NCI-H510A treated with DMSO at 0.1 percent for 48 hours (cell line): ENCODE measurements at places on chromosomes 12 and 14.
A peak's percentile ranks its signal among the peaks of the same experiment; 100 is the strongest.

GRCh38 chr12:123237646-123238329 lies 4.6 kb downstream of the MTRFR start:
- peak; percentile 78 for DNase-seq

DNA sequence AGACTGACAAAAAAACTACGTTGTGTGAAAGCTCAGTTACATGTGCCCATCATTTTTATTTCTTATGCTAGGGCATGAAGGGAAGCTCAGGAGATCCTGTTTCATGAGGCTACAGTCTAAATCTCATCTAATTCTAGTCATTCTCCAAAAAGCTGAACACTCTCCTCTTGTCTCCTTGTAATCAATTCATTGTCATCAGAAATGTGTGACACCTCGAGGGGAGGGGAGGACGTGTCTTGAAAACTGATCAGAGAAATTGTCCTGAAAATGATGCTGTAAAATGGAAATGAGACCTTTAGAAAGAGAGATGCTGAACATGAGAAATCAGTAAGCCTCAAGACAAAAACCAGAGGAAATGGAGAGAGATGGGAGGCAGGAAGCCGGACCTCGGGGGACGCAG lies 103.4 kb downstream of the DAD1 start:
- no peak for DNase-seq

DNA sequence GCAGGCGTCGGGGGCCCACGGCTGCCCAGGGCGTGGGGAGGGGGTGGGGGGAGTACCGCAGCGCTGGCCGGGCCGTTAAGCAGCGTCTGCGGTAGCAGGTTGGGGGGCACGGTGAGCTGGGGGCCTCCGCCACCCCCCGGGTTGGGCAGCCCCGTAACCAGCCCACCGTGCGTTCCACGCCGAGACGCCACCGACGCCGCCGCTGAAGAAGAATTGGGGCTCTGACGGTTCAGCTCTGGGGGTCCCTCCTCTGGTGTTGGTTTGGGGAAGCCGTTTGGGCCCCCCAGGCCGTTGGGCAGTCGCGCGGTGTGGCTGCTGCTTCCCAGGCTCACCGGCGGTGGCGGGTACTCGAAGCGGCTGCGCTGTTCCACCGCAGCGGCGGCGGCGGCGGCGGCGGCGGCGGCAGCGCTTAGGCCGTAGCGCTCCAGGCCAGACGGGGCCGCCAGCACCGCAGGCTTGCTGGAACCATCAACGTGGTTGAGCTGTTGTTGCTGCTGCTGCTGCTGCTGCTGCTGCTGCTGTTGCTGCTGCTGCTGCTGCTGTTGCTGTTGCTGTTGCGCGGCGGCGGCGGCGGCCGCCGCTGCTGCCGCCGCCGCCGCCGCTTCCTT lies 1.5 kb downstream of the IRF2BPL start:
- no peak for DNase-seq

DNA sequence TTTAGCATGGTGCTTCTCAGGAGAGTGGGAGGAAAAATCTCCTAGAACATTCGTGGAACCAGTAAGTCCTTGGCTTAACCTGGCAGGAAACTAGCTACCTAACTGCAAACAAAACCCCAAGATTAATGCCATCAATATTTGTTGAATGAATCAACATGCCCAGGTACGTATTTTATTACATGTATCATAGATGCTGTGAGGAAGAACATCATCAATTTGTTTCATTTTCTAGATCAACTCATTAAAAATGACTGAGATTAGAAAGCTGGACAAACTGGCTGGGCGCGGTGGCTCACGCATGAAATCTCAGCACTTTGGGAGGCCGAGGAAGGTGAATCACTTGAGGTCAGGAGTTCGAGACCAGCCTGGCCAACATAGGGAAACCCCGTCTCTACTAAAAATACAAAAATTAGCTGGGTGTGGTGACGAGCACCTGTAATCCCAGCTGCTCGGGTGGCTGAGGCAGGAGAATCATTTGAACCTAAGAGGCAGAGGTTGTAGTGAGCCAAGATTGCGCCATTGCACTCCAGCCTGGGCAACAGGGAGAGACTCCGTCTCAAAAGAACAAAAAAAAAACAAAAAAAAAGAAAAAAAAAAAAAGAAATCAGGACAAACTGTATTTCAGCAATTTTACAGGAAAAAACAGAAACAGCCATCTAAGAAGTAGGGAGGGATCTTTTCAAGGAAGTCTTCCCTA lies 88.7 kb downstream of the NTN4 start:
- DNase-seq: no peak

- DNase-seq: no peak
These were observed 87.8 kb upstream of the PDE3A start for GRCh38 chr12:20280515-20280914.

DNA sequence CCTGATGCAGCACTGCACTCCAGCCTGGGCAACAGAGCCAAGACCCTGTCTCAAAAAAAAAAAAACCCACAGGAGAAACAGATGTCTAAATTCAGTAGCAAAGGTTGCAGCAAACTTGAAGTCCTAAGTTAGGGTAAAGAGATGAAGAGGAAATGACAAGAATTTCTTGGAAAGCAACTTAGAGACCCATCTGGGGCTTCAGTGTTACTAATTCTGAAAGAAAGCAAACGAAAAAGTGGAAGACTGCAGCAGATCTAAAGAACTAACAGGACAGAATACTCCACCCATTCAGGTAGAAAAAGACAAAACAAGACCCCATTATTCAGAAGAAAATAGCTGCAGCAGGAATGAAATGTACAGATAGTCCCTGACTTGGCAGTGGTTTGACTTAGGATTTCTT lies 31.9 kb downstream of the RESF1 start:
- no peak for DNase-seq

DNA sequence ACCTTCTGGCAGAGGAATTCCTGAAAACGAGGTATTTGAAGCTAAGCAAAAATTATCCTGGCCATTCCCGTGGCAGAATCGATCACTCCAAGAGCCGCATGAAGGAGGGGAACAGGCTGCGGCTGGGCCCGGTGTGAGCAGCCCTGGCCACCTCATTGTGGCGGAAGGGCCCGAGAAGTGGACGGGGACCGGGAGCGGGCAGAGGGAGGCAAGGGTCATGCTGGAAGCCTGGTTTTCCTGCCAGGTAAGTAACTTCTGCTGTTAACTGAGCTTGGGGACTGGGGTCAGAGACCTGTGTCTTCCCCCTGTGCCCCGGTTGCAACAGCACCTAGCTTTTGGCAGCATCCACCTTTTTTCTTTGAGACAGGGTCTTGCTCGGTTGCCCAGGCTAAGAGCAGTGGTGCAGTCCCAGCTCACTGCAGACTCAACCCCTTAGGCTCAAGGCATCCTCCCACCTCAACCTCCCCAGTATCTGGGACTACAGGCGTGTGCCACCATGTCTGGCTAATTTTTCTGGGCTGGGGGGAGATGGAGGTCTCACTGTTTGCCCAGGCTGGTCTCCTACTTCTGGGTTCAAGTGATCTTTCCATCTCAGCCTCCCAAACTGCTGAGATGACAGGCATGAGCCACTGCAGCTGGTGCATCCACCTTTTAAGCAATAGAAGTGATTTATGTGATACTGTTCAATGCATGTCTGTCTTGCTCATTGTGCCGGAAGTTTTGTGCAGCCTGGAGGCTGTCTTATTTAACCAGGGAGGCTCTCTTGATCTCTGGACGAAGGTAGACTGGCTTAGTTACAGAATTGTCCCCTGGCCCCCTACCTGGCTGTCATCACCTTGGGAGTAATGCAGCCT lies 174.0 kb upstream of the MYL2 start:
- DNase-seq: no peak

GRCh38 chr14:22227084-22227483 lies 361.9 kb downstream of the DAD1 start:
- DNase-seq: no peak

- DNase-seq: peak; percentile 86
These were observed 36.3 kb upstream of the NTF3 start for GRCh38 chr12:5395443-5396271.

DNA sequence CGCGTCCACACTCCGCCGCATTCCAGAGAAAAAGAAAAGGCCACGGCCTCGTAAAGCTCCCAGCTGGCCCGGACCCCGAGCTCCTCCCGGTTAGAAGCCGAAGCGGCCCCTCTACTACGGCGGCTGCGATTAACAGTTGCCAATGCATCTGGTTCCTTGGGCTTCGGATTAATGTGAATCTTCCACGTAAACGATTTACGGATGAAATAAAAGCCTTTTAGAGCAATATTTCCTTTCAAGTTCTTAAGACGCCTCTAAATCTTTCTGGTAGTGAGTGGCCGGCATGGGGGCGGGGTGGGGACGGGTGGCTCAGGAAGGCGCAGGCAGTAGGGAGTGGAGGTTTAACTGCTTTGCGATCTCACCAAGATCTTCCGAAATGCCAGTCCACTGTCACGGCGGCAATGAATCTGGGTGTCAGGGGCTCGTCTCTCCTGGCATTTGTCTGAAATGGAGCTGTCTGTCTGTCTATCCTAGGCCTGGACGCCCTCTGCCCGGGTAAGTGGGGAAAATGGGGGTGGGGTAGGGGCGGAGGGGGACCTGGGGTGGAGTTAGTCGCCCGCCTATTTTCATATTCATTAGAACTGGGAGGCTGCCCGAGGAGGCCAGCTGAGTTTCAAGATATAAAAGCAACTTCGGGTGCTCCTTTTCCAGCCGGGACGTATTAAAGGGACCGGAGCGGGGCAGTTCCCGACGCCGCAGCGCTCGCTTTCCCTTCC lies 413 bp upstream of the ALX1 start:
- DNase-seq: no peak

- DNase-seq: no peak
These were observed 61.1 kb upstream of the COCH start for GRCh38 chr14:30813216-30813615.

DNA sequence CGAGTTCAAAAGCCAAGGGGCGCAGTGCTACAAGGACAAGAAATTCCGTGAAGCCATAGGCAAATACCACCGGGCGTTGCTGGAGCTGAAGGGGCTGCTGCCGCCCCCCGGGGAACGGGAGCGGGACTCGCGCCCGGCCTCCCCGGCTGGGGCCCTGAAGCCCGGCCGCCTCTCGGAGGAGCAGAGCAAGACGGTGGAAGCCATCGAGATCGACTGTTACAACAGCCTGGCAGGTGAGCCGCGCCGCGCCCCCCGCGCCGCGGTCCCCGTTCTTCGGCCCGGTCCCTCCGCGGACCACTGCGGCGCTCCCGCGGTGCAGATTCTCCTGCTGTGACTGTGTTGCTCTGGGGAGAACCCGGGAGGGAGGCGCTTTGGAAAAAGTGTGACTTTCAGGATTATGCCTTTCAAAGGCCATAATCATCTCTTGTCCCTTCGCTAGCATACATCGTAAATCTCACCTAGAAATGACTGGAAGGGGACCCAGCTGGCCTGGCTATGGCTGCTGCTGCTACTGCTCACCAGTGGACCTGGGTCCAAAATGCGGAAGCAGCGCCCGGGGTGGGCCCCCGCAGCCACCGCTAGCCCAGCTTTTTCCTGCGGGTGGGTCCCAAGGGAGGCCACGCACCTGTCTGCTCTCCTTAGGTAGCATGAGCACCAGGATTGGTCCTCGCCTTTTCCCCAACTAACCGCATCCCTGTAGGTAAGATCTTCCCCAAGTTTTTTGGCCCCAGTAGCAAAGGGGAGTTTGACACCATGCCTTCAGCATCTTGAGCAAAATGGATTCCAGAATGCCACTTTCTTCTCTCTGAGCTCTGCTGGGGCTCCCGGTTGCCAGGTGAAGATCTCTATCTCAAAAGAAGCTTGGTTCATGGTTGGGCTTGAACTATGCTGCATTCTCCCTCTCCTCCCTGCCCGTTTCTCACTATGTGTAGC lies 853 bp downstream of the TTC9 start:
- peak; percentile 6 for DNase-seq

DNA sequence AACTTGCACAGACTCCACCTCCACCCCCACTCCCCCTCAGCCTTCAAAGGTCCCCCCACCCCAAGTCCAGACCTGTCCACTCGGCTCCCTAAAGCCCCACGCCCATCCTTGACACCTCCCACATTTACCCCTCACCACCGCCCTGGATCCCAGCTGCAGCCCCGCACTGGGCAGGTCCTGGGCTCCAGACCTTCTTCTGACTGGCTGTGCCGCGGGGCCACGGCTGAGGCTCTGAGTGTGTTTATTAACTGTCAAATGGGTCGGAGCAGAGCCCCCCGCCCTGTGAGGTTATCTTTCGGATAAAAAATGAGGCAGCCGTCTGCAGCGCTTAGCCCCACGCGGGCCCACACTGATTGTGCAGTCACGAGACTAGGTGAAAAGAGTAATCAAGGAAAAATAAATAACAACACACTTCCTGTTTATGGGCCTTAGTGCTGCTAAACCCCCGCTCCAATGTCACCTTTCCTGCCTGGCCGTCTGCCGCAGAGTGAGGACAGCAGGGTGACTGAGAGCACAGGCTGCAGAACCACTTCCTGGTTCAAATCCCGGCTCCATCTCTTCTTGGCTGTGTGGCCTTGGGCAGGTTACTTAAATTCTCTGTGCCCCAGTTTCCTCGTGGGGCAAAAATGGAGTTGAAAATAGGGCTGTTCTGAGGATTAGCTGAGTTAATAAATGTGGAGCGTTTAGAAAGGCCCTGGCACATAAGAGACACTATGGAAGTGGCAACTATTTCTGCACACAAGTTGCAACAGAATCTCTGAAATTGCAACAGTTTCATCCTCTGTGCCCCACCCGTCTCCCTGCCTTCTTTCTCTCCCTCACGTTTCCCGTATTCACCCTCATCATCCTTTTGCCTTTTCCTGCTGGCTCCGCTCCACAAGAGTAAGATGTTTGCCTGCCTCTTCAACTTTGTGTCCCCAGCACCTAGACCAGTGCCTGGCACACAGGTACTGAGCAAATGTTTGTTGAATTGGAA lies 9.4 kb downstream of the SETD1B start:
- no peak for DNase-seq

GRCh38 chr14:72401632-72402376 lies 469.6 kb downstream of the RGS6 start:
- DNase-seq: no peak

GRCh38 chr14:91910196-91910595 lies 37.3 kb downstream of the FBLN5 start:
- DNase-seq: no peak

DNA sequence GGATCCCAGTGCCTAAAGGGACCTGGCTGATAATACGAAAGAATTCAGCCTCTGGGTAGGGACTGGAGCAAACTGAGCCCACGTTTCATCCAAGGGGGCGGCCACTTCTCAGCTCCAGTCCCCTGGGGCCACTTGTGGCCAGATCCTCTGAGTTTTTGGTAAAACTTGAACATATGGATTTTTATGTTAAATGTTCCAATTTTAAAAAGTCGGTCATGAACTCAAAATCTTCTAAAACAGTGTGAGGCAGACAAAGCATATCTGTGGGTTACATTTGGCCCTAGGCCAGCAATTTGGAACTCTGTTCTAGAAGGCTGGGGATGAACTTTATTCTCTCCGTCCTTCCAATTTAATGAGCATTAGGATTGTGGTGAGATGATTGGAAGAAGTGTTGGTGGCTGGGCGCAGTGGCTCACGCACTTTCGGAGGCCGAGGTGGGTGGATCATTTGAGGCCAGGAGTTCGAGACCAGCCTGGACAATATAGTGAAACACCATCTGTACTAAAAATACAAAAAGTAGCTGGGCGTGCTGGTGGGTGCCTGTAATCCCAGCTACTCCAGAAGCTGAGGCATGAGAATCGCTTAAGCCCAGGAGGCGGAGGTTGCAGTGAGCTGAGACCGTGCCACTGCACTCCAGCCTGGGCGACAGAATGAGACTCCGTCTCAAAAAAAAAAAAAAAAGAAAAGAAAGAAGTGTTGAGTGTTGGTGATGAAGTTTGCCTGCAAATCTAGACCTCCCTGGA lies 3.0 kb upstream of the PPP1CC start:
- no peak for DNase-seq
